ENCODE measurements at places on chromosomes 11 and 22.

- DNase-seq, result no peak
These were observed at the start of gene CD151 for GRCh38 chr11:832529-833113. CD151 (plus strand) TSS chr11:832952; CDS start chr11:836070, 3,118 bp downstream.

DNA sequence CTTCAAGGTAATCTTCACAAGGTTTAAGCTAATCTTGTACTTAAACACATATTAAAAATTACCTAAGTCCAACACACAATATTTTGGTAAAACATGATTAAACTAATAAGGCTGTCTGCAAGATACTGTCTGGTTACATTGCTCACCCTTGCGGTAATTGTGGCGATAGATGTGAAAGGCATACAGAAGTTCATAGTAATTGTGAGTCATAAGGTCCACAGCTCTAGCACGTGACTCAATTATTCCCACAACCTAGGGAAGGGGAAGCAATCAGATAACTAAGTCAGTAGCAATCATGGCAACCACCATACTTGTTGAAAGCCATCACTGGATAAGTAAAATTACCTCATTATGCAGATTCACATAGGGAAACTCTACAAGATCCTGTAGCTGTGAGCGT is 30.5 kb upstream of the FNBP4 start:
- no peak for DNase-seq

GRCh38 chr22:36934418-36935312 is 21.2 kb downstream of the CSF2RB start:
- DNase-seq, result no peak

- no peak for DNase-seq
These were observed 13.0 kb downstream of the SCN3B start for GRCh38 chr11:123641495-123641840.

GRCh38 chr11:121394785-121395184 is 57.3 kb upstream of the SORL1 start:
- no peak for DNase-seq

GRCh38 chr11:66371627-66372415 is at the start of gene SLC29A2:
SLC29A2 (minus strand) TSS chr11:66371760; CDS start chr11:66371591, 169 bp downstream.
- no peak for DNase-seq

DNA sequence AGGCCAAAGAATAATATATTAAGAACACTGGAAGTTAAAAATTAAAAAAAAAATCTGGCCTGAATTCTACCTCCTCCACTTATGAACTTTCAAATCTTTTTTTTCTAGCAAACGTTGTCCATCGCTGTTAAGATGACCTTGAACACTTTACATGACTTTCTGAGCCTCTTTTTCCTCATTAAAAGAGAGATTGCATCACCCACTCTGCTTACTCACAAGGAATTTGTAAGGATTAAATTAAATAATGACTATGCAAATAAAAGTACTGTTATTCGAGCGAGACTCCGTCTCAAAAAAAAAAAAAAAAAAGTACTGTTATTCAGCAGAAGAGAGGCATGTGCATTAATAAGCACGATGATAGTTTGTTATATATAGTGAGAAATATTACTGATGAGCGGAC is 285.1 kb upstream of the CCDC90B start:
- DNase-seq, result no peak

DNA sequence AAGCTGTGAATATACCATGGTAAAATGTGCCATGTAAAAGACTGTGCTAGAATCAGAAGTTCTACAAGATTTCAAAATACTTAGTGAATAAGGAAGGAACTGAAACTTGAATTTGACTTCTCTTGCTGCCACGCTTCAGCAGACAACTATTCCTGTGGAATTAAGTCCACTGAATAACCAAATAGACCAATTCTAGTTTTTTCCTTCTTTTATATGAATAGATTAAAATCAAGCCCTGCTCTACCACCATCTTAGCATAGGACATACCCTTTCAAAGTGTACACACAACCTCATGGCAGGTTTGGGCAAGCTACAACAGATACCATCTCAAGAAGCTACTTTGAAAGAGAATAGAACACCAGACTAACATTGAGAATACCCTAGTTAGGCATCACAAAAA is 23.4 kb upstream of the CLNS1A start:
- DNase-seq, result no peak

- DNase-seq, result no peak
These were observed 29.6 kb upstream of the FJX1 start for GRCh38 chr11:35588627-35589026.

DNA sequence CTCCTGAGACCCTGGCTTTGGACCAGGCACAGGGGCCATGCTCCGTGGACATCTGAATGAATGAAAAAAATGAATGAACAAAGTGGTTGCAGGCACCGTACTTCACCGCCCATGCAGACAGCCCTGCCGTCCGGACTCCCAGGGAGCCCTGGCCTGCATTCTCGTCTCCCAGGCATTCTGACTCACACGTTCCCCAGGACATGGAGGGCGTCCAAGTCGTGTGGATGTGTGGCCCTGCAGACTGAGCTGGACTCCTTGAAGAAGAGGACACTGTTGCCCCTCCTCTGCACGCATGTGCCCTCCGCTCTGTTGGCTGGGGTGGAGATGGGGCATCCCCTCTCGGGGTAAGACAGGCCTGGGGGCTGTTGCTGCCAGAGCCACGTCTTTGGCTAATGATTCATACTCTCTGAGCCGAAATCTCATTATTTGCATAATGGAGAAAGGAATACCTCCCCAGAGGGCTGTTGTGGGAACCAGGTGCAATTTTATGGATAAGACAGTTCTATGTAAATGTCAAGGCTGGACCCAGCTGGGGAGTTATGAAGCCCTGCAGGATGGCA is 49.7 kb downstream of the RTL6 start:
- DNase-seq, result peak; percentile 80

DNA sequence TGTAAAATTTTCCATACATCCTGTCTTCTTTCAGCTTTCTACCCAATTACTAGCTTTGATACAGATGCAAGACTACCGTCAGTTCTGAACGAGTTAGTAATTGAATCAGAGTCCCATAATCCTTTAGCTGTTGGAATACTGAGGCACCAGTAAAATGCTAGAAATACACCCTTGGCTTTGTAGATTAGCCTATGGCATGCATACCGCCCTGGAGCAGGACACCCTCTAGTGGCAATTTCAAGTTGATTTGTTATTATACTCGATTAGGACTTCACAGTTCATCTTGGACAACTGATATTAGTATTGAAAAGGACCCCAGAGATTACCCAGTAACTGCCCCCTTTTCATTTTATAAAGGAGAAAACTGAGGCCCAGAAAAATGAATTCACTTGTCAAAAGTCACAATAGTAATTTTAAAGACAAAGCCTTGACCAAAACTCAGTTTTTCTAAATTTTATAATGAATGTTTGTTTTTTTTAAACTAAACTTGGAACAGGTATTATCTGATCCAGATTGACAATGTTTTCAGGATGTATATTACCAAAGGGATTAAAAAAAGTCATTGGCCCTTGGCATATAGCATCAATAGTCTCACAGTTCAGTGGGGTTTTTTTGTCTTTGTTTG is 72.6 kb downstream of the HIPK3 start:
- peak; percentile 45 for DNase-seq

GRCh38 chr11:126874831-126875230 is 125.7 kb downstream of the KIRREL3 start:
- DNase-seq, result no peak

DNA sequence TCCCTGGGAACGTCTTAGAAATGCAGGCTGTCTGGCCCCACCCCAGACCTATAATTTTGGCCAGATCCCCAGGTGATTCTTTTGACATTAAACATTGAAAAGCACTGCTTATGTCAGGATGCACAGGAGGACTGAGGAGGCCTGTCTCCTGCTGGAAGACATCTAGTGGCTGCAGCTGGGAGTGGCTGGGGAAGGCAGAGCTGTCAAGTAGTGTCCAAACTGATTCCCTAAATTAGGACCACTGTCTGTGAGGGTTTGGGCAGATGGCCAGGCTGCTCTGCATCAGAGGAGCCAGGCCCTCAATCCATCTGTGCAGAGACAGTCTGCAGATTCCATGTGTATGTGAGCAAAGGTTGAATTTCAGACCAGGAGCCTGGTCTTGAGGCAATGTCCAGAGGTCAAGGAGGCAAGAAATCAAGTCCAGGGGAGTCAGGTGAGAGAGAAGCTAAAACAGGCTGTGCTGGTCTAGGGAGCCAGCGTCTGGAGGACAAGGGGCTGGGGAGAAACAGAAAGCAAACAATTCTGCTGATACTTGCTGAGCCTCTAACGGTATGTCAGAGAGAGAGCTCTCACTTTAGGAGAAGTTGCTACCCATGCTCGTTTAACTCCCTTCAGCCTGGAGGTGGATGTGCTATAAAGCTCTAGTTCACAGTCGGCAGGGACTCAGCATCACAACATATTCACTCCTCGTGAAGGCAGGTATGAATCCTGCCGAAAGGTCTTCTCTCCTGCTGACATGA is 15.3 kb upstream of the SYTL2 start:
- DNase-seq, result no peak

DNA sequence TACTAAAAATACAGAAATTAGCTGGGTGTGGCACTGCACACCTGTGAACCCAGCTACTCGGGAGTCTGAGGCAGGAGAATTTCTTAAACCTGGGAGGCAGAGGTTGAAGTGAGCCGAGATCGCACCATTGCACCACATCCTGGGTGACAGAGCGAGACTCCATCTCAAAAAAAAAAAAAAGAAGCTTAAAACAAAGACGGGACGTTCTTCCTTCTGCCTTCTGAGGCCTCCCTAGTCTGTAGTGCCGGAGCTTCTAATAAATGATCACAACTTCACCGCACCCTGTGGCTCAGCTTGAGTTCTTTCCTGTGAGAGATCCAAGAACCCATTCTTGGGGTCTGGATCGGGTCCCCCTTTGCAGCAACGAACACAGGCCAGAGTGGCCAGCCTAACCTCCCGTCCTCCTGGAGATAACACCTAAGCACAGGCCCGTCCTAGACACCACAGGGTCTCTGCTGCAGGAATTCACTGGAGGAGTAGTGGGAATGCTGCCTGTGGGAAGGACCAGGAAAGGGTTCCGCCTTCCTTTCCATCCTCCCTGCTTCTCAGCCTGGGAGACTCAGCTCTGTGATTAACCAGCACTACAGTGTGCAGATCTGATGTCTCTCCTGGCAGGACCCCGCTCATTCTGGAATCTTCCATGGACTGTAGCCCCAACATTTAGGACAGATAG is 2.2 kb upstream of the APOBEC3H start:
- DNase-seq, result no peak

DNA sequence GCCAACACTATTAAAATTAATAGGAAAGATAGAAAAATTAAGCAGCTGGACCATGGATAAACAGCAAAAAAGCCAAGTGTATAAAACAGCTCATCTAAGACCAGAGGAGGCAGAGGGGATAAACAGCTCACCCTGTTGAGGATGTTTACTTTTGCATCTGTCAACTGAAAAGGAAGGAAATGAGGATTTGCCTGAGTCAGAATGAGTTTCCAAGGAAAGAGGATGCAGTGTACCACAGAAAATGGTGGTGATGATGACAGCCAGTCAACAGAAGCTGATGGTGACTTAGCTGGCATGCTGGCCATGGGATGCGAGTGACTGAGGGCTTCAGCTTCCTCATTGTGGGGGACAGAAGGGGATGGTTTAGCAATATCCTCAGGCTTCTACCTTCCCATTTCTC is 183.5 kb downstream of the KIRREL3 start:
- DNase-seq, result no peak

DNA sequence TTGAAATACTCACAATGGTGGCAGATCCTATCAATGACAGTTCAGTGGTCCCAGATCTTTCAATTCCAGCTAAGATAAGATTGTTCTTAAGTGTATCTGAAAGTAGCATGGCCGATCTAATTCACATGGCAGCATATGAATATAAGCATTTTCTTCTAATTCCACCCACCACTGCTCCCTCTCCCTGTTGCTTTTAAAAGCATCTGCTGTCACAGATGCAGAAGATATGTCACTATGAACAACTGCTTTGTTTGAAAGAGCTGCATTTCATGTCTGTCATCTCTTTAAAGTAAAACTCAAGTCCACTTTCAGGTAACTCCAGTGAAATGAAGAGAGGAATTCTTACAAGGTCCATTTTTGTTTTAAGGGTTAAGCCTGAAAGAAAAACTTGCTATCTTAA is 1044.0 kb downstream of the DLG2 start:
- DNase-seq, result no peak

DNA sequence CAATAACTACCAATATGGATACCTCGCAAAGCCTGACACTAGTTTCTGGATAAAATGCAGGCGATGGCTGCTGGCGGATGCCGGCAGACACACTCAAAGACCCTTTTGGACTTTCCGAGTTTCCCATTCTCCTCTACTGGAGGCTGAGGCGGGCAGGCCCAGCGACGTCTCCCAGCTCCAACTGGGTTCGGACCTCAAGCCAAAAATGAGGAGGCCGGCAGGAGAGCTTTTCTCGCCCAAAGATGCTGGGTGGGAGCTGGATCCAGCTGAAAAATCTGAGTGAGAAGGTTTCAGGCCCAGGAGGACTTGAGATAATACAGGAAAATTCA is 428 bp upstream of the FEZ1 start:
- DNase-seq, result no peak

DNA sequence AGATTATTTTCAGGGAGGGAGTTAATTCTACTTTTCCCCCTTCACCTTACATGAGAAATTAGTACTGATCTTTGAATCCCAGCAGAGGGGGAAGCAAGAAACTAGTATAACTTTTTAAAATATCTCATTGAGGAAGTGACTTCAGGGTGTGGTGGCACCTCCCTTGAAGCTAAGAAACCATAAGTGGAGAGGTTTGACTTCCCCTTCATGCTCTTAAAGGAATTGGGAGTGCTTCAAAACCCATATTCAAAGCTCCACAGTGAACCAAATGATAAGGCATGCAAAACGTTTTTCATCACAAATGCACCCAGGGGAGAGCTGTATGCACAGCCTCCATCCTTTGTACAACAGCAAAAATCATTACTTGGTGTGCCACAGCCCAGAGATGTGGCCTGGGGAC is 540 bp downstream of the MS4A14 start:
- no peak for DNase-seq

DNA sequence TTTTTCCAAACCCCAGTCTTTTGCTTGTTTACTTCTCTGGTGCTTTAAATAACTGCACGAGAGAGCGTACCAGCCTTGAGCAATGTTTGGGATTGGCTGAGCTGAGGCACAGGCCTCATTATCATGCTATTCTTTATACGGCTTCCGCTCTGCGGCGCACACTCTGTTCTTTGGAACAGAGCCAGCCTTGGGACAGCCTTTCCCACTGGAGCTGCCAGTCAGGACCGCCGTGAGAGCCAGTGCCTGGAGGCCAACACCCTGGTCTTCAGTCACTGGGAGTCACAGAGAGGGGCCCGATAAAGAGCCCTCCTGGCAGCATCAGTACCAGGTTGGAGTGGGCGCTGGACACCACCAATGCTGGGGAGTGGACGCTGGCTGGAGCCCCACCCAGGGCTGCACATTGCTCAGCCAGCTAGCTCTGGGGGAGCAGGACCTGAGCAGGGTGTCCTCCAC is 125.6 kb downstream of the BCR start:
- DNase-seq, result no peak

DNA sequence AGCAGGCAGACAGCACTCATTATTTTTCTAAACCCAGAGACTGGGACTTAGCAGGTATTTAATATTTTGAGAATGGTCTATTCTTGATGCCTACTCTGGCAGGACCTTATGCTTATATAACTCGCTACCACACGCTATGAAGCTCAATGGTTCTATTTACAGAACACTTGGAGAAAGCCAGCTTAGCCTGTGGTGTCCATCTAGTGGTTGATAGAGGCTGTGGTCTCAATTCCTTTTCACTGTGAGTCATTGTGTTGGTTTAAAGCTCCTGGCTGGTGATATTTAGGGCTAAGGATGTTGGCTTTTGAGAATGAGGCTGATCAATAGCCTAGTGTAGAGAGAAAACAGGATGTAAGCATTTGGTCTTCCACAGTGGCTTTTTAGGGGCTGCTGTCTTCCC is 206.4 kb downstream of the DBX1 start:
- no peak for DNase-seq

Data from muscle of arm (tissue), 14 donors.